ENCODE measurements at places on chromosomes 6 and 20. TPM values are rescaled to one million over a fixed set of nuclear protein-coding genes. Genes with fewer than 3 reads are reported as not detected.

- no peak for DNase-seq
Measured at GRCh38 chr6:10347561-10348327, 67.1 kb downstream of the TFAP2A start.

DNA sequence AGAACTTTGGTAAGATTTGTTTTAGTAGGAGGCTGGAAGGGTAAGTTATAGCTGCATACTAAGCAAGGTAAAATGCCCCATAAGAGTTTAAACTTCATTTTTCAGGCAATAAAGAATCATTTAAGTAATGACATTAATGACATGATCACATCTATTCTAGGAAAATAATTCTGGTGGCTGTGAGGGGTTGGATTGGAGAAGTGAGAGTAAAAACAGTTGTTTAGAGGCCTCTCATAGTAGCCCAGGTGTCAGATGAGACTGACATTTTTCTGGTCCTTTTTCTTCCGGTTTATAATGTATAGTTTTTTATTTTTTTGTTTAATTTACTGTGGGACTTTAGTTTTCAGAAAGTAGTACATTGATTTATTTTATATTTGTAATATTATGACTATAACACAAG, 40.8 kb downstream of the ITCH start:
- DNase-seq = no peak

DNA sequence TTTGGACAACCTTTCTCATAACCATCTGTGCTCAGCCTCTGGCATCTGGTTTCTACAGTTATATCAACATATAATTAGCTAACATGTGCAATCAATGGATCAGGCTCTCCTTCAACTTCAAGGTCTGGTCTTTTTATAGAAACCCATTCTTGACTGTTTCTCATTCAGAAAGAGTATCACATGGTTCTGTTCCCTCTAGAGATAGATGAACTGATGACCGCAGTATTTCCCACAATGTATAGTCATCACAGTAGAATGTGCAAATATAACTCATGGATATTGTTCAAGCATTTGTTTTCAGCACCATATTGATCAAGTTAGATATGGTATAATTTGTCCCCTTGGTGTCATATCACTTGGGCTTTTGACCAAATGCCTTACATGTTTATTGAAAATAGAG, 656.2 kb downstream of the FRK start:
- no peak for DNase-seq

DNA sequence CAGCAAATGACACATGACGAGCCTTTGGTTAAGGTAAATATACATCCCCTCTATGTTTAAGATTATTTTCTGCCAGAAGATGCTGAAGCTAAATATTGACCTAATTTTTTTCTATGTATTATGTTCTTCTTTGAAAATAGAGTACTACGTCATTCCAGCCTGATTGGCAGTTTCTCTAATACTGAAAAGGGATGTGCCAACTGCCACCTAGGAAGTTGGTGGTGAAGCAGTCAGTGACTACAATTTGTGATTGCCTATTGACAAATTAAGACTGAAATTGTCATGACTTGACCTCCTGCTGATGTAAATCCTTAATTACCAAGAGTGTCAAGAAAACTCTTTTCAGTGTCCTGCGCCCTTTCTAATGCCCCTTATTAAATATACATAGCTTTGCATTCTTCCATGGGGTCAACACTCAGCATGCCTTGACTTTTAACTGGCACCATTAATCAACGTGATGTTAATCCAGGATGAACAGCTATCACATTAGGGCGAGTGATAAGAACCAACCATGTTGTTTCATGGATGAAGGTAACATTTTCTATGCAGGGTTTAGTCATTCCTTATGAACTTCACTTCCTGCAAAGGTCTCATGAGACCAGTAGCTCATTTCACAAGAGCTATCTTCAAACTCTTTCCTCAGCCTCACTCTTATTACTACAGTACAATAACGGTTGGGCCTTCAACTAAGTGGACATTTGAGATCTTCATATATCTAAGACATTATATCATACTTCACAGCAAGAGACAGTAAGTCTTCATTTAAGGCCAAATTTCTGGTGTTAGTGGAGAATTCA, 22.5 kb upstream of the SGK1 start:
- DNase-seq = no peak

DNA sequence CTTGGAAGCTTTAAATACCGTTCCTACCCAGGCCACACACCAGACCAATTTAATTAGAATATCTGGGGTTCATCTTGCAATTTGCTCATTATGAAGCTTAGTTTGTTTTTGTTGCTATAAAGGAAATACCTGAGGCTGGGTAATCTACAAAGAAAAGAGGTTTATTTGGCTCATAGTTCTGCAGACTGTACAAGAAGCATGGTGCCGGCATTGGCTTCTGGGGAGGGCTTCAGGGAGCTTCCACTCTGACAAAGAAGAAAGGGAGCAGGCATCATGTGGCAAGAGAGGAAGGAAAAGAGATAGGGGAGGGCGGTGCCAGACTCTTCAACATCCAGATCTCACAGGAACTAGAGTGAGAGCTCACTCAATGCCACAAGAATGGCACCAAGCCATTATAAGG, 73.6 kb downstream of the RNF182 start:
- DNase-seq = no peak

- DNase-seq = no peak
Measured at GRCh38 chr6:30264743-30265142, 51.5 kb upstream of the TRIM26 start.

- DNase-seq = no peak
Measured at GRCh38 chr20:63475209-63475608, 2.8 kb upstream of the KCNQ2 start.

DNA sequence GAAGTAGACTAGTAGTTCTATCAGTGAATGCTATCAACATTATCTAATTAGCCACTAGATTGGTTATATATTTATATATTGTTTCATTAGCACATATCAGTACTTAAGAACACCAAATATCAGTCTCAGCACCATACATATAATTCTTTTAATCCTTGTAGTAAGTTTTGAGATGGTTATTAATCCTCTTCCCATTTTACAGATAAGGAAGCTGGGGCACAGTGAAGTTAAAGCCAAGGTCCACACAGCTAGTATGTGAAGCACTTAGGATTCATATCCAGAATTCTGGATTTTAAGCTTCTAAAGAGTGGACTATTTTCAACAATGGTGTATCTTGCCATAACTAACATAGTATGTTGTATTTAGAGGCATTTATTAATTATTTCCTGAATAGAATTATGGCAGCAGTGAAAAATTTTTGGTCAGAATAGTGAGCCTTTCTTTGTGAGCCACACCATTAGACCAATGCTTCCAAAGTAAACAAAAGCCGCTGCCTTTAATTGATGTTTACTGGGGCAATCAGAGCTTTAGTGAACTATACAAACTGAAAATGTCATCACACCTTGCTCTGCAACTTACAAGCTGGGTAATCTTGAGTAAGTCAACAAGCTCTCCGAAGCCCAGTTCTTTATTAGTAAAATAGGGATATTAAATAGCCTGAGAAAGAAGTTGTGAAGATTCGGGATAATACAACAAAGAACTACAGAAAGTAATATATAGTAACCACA, 41.9 kb upstream of the HBS1L start:
- DNase-seq = no peak

- DNase-seq = no peak
Measured at GRCh38 chr20:62118113-62119043, 3.9 kb upstream of the LSM14B start.

GRCh38 chr20:2713285-2713684, 20.7 kb downstream of the EBF4 start:
- DNase-seq = no peak

- DNase-seq = no peak
Measured at GRCh38 chr6:16717275-16717942, 43.9 kb downstream of the ATXN1 start.

GRCh38 chr6:2870046-2870636, 28.5 kb upstream of the SERPINB1 start:
- DNase-seq = no peak

- DNase-seq = no peak
Measured at GRCh38 chr6:130494729-130495128, 128.9 kb downstream of the TMEM200A start.

GRCh38 chr6:132498638-132499037, 14.3 kb downstream of the STX7 start:
- no peak for DNase-seq

GRCh38 chr6:41591859-41592502, 45.8 kb downstream of the FOXP4 start:
- peak; percentile 77 for DNase-seq

GRCh38 chr6:100161782-100162365, 167.9 kb upstream of the MCHR2 start:
- DNase-seq = no peak

GRCh38 chr6:42322676-42323075, 105.0 kb upstream of the MRPS10 start:
- DNase-seq = no peak

GRCh38 chr6:57256541-57256940, 34.4 kb upstream of the RAB23 start:
- DNase-seq = no peak

- DNase-seq = no peak
Measured at GRCh38 chr6:40852779-40853373, 186.1 kb downstream of the UNC5CL start.

DNA sequence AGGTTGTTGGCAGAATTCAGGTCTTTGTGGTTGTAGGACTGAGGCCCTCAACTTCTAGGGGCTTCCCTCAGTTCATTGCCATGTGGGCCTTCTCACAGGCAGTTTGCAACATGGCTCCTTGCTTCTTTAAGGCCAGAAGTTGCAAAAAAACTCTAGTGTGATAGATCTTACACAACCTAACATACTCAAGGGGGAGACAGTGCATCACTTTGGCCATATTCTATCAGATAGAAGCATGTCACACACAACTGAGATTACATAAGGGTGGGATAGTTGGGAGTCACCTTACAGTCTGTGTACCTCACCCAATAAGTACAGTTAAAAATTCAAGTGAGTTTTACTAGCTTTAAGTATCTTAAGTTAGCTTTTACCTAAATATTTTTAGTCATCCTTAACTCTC, 1.6 kb downstream of the SIRPD start:
- DNase-seq = no peak

DNA sequence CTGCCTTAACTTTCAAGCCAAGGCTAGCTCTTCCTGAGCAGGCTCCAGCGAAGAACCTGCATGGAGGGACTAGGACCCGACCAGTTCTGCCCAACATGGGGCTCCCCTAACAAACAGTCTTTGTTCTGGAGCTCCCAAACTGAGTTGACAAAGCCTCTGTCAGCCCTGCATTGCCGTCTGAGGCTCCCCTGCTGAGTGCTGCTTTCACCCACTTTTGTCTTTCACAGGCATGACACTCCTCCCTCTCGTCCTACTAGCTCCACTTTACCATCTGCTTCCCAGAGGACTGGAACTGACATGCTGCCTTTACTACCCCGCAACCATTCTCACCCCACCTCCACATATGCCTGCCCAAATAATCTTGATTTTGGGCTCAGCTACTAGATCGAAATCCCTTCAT, 45.1 kb upstream of the B4GALT5 start:
- DNase-seq = no peak

DNA sequence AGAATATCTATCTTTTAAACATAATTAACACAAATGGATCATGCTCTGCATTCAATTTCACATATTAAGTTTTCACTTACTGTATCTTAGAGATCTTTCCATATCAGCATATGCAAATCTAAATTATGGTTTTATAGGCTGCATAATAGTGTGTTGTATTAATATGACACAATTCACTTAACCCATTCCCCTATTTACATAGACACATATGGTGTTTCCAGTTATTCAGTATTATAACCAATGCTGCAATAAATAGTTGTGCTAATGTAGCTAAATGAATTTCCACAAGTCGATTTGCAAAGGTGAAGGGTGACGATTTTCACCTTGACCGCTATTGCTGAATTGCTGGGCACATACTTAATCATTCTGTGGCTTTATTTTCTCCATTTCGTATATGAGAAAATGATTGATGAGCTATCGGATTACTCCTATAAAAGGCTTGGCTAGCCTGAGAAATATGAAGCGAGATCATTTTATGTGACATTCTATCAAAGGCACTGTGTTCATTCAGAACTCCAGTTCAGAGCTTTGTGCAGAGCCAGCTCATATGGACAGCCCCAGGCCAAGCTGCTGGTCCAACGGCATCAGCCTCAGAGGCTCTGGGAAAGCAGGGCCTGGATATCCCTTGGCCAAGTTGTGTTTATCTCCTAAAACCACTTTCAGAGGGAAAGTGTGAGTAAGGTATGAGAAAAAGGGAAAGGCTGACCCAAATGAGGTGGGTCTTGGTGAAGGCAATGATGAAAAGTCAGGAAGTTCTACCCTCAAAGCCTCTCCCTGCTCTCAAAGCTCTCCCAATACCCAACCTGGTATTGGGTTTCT, 50.8 kb downstream of the GFOD1 start:
- DNase-seq = no peak

GRCh38 chr6:151236668-151237401, 2.9 kb upstream of the AKAP12 start:
- DNase-seq = no peak

DNA sequence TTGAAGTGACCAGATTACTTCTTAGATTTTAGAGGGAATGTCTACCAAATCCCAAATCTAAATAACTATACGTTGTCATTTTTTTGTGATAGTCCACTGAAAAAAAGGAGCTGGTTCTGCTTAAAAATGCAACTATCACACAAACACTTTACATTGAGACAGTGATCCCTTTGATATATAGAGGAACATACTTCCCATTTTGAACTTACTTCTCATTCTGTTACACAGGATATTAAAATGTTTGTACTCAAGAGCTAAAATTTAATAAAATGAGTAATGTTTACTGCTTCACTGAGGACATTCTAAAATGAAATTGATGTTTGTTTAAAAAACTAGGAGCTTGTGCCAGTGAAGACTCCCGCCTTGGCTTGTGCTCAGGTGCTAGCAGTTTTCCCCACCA, 174.1 kb downstream of the CARMIL1 start:
- no peak for DNase-seq

GRCh38 chr6:157716251-157716995, 106.6 kb upstream of the SNX9 start:
- DNase-seq = no peak

GRCh38 chr20:54095824-54096223, 25.4 kb upstream of the BCAS1 start:
- no peak for DNase-seq

GRCh38 chr6:31349301-31349700, 7.7 kb downstream of the HLA-B start:
- DNase-seq = no peak

- DNase-seq = peak; percentile 64
Measured at GRCh38 chr20:63831993-63832686, 1.1 kb upstream of the ZBTB46 start.

- DNase-seq = peak; percentile 27
Measured at GRCh38 chr6:37202788-37203491, 33.0 kb downstream of the PIM1 start.

The FAM83D gene
- 29.3 TPM for total RNA-seq

The IGF2R gene
- 97.8 TPM for total RNA-seq

The FRK gene
- total RNA-seq = 24.3 TPM

The DLL1 gene
- 17.0 TPM for total RNA-seq

The PDE7B gene
- 0.40 TPM for total RNA-seq

The TMEM244 gene
- not detected for total RNA-seq

The PARD6B gene
- total RNA-seq = 16.4 TPM

The C6orf163 gene
- 6.6 TPM for total RNA-seq

The RSPH4A gene
- 0.55 TPM for total RNA-seq

The EMILIN3 gene
- total RNA-seq = 1.5 TPM

The ULBP3 gene
- total RNA-seq = 2.0 TPM

The PRDM1 gene
- 32.4 TPM for total RNA-seq

The STMN3 gene
- total RNA-seq = 5.1 TPM

The CDK5RAP1 gene
- total RNA-seq = 19.5 TPM

All from transverse colon (tissue), 4 donors.